Fibroblast of pulmonary artery (primary cell): ENCODE measurements at places on chromosomes 5 and 9.

- DNase-seq: peak; percentile 39
These were observed 95.3 kb upstream of the GNA14 start for GRCh38 chr9:77743386-77743785.

DNA sequence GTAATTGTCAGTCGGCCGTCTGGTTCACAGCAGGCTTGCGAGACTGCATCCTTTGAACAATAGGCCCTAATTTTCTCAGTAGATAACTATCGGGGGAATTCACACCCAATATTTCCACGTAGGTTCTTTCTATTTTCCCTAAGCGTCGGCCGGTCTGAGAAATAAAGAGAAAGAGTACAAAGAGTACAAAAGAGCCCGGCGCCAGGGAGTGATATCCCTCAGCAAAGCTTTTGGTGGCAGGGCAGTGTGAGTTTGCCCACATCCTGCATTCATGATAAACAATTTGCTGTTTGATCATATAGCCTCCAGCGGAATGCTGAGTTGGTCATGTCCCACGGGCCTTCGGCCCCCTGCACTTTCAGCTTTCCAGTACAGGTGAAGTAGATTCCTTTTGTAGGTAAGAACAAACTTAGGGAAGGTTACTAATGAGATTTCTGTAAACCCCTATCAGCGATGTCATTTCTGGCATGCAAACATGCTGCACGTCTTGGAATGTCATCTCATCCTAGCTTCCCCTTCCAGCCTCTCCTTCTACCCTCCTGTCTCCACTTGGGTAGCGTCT lies 4.7 kb upstream of the PTGR1 start:
- DNase-seq: no peak

DNA sequence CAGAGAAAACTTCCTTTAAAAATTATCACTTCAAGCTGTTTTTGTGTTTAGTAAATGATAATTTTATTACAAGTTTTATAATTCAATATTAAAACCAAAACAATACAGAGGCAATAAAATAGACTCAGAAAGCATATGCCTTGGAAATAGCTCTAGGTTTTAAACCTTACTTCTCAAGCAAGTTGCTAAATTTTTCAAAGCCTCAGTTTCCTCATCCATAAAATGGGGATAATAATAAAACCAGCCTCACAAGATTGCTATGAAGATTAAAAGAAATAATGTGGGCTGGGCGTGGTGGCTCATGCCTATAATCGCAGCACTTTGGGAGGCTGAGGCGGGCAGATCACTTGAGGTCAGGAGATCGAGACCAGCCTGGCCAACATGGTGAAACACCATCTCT lies 62.8 kb downstream of the TTLL11 start:
- no peak for DNase-seq

DNA sequence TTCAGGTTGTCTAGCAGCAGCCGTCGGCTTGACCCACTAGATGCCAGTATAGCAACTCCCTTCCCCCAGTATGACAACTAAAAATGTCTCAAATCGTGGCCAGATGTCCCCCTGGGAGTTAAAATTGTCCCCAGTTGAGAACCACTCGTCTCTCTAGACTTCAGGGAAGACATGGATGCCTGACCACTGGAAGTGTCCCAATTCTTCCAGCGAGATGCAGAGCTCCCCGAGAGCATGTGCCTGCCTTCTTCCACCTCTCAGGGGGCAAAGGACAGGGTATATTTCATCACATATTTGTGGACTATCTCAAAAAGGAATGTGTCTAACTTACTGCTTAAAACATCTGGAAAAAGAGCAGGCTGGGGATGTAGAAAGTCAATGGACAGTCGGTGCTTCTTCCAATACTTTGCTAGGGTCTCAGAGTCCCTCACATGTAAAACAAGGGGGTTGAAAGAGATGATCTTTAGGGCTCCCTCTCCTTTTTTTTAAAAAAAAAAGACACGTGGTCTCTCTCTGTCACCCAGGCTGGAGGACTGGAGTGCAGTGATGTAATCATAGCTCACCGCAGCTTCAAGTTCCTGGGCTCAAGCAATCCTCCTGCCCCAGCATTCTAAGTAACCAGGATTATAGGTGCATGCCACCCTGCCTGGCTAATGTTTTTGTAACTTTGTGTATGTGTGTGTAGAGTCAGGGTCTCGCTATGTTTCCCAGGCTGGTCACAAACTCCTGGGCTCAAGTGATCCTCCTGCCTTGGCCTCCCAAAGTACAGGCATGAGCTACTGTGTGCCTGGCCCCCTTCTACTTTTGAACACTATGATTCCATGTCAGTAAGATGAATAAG lies 190.6 kb downstream of the DAB2IP start:
- DNase-seq: peak; percentile 28

DNA sequence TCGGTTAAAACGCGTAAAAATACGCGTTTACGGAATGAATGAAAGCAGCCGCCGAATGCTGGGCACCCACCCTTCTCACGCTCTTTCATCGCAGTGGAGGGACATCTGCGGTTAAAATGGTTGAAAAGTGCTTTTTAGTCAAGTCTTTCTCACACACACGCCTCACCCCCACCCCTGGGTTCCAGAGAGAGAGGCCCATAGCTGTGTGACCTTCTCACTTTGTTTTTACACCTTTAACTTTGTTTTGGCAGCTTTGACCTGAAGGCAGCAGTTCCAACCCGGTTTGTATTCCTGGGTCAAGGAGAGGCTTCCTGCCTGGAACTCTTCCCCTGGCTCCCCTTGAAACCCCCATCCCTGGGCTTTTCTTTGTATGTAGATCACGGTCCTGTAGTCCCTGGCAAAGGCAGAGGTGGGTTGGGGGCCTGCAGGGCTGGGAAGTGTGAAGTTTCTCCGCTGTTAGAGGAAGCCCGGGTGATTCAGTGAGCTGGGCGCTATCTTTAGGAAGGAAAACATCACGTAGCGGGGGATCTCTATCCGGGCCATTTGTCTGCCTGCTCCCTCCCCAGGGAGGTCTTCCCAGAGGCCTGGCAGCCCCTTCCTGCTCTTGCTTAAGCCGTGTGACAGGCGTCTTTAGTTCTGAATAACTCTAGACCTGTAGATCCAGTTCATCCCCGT lies 29.6 kb downstream of the SPRY4 start:
- peak; percentile 56 for DNase-seq

- DNase-seq: no peak
These were observed 23.5 kb downstream of the HMCN2 start for GRCh38 chr9:130288926-130289690.

DNA sequence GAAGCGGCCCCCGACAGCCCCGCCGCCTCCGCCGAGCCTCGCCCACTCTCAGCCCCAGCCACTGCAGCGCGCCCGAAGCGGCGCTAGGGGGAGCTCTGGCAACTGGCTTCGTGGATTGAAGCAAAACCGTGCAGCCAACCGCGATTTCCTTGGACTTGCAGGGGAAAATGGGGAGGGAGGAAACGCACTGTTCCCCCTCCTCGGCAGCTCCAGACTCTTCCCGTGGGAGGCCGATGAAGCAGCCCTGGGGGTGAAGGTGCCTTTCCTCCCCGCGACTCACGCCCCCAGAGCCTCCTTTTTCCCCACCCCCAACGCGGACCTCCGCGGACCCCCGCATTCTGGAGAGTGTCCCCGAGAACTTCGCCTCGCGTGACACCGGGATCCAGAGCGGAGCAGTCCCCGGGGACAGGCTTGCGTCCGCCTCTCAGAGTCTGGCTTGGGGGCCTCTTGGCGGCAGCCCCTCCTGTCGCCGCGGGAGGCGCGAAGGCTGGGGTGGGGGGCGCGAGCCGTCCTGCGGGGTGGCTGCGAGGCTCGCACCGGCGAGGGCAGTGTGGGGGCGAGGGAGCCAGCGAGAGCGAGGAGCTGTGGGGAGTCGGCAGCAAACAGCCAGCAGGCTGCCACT lies 3.8 kb downstream of the IER5L start:
- DNase-seq: peak; percentile 97

GRCh38 chr5:141848744-141849414 lies 29.3 kb downstream of the PCDH1 start:
- peak; percentile 69 for DNase-seq

- no peak for DNase-seq
These were observed 15.1 kb downstream of the RASGEF1C start for GRCh38 chr5:180193749-180194375.

- no peak for DNase-seq
These were observed 233.6 kb downstream of the SYK start for GRCh38 chr9:91034976-91035824.

- DNase-seq: no peak
These were observed 5.4 kb upstream of the CEP72 start for GRCh38 chr5:606526-607399.

- DNase-seq: no peak
These were observed 2.2 kb downstream of the ZSWIM6 start for GRCh38 chr5:61333954-61334867.
